ENCODE measurements at places on chromosomes 1 and 21.
A peak's percentile ranks its signal among the peaks of the same experiment; 100 is the strongest.

DNA sequence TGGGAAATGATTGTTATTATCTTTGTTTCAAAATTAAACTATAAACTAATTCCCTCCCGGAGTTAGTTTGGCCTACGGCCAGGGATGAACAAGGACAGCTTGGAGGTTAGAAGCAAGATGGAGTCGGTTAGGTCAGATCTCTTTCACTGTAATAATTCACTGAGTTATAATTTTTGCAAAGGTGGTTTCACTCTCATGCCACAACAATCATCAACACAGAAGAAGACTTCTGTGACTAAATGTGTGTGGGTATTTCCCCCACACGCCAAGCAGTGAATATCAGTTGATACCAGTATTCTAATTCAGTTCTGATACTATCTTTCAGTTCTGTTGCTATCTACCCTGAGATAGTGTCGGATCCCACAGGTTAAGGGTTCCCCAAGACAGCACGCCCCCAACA lies 215.1 kb downstream of the S1PR1 start:
- H3K36me3 ChIP-seq: no peaks in the 10 kb centered on the region
- no peak overlapping the region for H3K27ac ChIP-seq
- peaks cover 33% of the 10 kb centered on the region for H3K4me1 ChIP-seq
- no peak overlapping the region for H3K4me3 ChIP-seq
- H3K27me3 ChIP-seq: peaks cover 26% of the 10 kb centered on the region

DNA sequence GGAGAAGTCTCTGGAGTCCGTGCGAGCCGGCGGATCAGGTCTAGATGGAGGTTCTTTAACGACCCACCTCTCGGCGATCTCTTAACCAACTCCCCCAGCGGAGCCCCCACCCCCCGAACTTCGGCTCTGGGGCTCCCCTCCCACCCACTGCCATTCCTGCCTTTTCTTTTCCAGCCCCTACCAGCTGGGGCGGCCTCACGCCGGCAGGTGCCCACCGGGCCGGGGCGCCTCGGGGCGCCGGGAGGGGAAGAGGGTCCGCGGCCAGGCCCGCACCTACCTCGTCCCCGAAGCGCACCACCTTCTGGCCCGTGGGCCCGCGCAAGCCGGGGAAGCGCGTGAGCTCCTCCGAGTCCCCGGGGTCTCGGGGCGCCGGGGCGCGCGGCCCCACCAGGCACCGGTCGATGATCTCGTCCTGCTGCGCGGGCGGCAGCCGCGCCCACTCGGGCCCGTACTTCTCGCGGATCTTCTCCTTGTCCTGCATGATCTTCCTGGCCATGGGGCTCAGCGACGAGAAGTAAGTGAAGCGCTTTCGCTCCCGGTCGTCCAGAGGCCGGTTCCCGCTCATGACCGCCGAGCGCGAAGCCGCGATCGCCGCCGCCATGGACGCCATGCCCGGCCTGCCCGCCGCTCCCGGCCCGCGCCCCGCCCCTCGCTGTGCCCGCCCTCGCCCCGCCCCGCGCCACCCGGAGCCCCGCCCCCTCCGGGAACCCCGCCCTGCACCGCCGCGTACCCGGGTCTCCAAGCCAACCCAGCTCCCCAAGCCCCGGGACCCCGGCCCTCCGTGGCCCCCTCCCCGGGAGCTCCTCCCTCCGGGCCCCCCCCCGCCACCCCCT lies at the start of gene C1orf198:
Gene C1orf198, minus strand, starts transcription at position 619 of the 833 bp plus-strand sequence. Its CDS starts 9 bp downstream, at position 610.
- H3K27me3 ChIP-seq: peaks cover 31% of the 10 kb centered on the region
- peak within 1 kb of the TSS; percentile 82 for H3K4me3 ChIP-seq
- H3K36me3 ChIP-seq: no peaks in the 10 kb centered on the region
- peaks cover 19% of the 10 kb centered on the region for H3K4me1 ChIP-seq
- H3K27ac ChIP-seq: peak within 1 kb of the TSS; percentile 64
- DNase-seq: peak; percentile 67

DNA sequence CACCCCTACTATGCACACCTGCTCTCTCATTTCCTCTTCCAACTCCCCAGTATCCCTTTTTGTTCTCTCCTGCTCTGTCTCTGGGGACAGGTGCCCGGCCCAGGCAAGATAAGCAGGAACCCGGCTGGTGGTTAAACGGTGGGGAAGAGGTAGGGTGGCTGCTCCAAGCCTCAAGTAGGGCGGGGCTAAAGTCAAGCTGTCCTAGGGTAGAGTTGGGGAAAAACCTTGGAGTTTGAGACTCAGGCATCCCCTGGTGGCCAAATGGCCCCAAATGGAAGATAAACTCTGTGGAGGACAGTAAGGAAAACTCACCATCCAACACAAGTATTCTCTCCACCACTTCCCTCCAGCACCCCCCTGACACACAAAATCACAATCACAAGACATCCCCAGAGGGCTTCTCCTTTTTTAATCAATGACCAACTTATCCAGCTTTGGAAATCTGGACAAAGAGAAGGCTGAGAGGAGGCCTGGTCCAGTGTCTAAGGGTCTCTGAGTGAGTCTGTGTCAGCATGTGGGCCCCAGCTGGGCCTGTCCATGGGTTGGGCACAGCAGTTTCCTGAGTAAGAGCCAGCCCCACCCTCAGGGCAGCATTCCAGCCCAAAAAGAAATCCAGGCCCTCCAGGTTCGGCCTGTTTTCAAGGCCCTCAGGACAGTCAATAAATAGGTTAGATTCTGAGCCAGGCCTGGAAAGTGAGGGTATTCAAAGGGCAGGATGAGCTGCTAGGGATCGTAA lies 9.8 kb downstream of the POMGNT1 start:
- no peaks in the 10 kb centered on the region for H3K27me3 ChIP-seq
- H3K4me3 ChIP-seq: no peak overlapping the region

DNA sequence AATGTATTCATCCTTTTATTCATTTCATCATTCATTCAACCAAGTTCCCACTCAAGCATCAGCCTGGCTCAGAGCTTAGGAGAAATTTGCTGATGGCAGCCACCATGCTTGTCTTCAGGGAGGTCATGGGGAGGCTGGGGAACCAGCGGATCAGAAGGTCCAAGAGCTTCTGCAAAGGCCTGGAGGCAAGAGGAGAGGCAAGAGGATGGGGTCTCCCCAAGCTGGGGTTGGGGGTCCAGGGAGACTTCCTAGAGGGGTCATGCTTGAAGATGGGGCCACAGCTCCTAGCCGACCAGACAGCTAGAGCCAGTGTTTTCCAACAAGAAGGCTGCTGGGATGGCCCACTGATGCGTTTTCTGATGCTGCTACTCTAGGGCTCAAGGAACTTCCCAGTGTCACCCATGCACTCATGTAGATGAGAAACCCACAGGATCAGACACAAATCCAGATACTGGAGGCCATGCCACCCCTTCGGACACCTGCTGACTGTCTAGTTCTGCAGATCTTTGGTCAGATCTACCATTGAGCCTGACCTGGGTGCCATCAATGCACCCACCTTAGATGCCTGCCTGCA lies 315.2 kb downstream of the AJAP1 start:
- no peak overlapping the region for H3K4me3 ChIP-seq
- no peak for DNase-seq
- H3K4me1 ChIP-seq: peaks cover 2% of the 10 kb centered on the region
- no peaks in the 10 kb centered on the region for H3K36me3 ChIP-seq

- H3K27me3 ChIP-seq: peaks cover 6% of the 10 kb centered on the region
- H3K27ac ChIP-seq: no peak overlapping the region
- no peaks in the 10 kb centered on the region for H3K4me1 ChIP-seq
Observed at GRCh38 chr1:46077644-46078043, 54.8 kb downstream of the PIK3R3 start.
